ENCODE measurements at places on chromosomes 5 and 9. TPM values are rescaled to one million over a fixed set of nuclear protein-coding genes. Genes with fewer than 3 reads are reported as not detected.

GRCh38 chr9:122939601-122940000, 1.2 kb upstream of the RABGAP1 start:
- DNase-seq = no peak

DNA sequence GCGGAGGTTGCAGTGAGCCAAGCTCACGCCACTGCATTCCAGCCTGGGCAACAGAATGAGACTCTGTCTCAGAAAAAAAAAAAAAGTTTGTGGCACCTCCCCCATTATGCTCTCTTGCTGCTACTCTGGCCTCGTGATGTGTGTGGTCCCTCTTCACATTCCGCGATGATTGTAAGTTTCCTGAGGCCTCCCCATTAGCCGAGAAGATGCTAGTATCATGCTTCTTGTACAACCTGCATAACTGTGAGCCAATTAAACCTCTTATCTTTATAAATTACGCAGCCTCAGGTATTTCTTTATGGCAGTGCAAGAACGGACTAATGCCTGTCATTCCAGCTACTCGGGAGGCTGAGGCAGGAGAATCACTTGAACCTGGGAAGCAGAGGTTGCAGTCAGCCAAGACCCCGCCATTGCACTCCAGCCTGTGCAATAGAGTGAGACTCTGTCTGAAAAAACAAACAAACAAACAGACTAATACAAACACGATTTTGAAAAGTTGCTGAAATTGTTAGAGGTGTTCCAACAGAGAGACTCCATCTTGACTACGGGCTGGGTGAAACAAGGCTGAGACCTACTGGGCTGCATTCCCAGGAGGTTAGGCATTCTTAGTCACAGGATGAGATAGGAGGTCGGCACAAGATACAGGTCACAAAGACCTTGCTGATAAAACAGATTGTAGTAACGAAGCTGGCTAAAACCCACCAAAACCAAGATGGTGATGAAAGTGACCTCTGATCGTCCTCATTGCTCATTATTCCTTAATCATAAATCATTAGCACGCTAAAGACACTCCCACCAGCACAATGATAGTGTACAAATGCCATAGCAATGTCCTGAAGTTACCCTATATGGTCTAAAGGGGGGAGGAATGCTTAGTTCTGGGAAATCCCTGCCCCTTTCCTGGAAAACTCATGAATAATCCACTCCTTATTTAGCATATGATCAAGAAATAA, 8.3 kb upstream of the AFF4 start:
- DNase-seq = no peak

DNA sequence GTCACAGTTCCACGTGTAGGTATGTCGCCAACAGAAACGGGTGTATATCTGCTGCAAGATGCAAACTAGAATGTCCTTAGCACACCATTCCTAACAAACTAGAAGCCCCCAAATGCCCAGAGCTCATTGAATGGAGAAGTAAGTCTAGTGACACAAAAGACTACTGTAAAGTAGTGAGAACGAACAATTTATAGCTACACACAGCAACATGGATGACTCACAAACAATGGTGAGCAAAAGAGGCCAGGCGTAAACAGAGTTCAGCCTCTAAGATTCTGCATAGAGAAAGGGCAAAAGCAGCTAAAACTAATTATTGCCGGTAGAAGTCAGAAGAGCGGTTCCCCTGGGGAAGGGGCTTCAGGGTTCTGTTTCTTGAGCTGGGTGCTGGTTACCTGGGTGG, 74.7 kb downstream of the AMBP start:
- DNase-seq = no peak

C5orf63 gene
- 2.8 TPM for total RNA-seq

DNA sequence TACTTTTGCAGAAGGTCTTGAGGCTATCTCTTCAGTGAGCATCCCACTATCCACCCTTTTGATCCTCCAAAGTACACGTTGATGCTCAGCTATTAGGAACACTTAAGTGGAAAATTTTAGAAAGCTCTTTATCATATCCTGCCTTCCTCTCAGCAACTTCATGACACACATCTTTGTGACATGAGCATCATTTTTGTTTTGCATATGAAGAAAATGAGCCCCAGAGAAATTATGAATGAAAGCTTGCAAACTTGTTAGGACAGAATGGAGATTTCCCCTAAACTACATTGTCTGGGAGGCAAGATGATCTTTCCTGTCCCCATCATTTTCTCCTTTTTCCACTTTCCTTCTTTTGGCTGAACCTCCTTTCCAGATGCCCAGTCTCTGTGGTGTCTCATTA, 239.4 kb upstream of the PIK3R1 start:
- DNase-seq = no peak

COL27A1 gene
- 1.5 TPM for total RNA-seq

BTNL9 gene
- total RNA-seq = 23.5 TPM

GLRA1 gene
- not detected for total RNA-seq

DNA sequence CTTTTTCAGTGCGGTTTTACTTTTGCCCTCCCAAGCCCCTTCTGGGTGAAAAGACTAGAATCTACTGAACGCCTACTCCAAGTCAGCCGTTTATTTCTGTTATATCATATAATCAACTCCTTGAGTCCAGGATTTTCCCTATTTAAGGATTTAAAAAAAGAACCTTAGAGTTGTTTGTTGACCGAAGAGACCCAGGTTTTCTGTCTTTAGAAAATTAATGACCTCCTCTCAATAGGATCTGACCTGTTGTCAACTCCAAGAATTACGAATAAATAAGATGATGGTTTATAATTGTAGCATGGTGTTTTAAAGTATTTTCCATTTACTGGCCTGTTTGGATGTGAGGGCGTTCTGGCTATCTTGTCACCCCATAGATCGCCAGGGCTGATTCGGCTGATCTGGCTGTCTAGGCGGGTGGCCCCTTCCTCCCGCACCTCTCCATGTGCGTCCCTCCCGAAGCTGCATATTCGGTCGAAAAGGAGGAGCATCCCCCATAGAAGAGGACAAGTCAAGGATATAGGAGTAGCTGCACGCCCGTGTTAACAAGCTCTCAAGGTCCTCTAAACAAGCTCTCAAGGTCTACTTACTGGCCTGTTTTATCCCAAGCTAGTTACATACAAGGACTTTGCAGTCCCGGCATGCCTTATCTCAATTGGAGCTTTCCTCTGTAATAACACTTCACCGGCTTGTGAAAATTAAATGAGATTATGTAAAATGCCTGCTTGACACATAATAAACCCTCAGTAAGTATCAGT, 1.1 kb upstream of the UBAP2 start:
- no peak for DNase-seq

DNA sequence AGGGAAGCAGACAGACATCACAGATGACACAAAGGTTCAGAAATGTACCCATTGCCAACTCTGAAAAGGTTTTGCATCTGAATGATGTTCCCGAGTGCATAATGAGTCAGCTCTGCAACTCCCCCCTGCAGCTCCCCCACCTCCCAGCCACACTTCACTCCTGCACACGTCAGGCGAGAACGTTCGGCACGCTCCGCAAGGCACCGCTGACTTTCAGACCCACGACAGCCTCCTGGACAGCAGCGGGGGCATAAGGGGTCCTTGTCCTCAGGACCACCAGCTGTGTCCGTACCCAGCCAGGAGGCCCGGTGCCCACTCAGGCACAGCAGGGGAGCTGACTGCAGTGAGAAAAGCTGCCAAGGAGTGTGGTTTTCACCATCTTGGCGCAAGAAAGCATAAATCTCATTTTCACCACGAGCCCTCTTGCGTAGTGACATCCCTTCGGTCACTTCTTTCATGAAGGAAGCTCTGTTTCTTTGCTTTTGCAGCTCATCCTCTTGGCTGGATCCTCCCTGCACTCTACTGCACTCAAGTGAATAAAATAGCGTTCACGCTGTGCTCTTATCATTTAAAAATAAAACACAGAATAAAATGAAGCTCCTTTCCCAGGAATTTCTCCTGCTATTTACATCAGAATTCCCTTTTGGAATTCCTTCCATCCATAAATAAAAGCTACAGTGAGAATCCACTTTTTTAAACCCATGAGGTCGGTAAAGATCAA, 9.9 kb downstream of the GFPT2 start:
- no peak for DNase-seq

GRCh38 chr9:89677702-89678395, 73.0 kb downstream of the GADD45G start:
- DNase-seq = no peak

DNA sequence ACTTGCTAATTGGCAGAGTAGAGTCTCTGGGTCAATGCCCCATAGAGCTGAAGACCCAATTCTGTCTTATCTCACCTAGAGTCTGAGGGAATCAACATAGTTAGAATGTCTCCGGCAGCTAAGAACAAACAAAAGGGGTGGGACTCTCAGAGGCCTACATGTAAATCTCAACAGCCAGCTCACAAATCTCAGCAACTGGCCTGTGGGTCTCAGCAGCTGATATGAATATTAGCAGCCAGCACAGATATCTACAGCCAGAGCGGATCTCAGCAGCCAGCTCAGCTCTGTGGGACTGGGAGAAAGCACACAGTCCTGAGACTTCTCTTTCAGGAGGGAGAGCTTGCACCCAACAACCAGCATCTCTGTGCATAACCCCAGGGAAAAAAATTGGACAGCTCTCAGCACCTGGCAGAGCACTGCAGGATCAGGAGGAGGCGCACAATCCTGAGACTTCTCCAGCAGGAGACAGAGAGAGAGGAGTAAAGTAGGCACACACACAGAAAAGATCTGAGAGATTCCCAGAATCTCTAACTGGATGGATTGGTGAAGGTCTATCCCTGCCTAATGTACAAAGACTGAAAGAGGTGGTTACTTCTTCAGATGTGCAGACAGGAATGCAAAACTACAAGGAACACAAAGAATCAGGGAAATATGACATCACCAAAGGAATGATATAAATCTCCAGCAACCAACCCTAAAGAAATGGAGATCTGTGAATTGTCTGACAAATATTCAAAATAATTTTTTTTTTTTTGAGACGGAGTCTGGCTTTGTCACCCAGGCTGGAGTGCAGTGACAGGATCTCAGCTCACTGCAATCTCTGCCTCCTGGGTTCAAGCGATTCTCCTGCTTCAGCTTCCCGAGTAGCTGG, 29.2 kb downstream of the KLF4 start:
- no peak for DNase-seq

GRCh38 chr9:16356196-16356765, 514.2 kb downstream of the BNC2 start:
- peak; percentile 48 for DNase-seq

GRCh38 chr5:176184608-176185132, 53.6 kb upstream of the SIMC1 start:
- no peak for DNase-seq

CDC37L1 gene
- total RNA-seq = 44.9 TPM

DNA sequence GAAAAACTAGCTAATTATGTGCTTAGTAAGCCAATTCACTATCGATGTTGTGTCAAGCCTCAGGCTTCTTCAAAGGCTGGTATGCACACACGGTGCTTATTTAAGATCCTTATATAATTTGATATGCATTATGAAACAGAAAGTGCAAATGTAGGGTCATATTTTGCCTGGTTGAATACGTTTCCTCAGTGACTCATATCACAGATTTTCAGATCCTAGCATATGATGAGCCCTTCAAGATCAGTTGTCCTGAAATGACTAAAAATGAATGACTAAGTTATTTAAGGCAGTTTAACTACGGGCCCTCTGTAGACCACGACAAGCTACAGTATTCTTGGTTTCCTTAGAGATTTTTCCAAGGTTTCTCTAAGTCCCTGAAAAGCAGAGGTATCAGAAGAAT, 778.3 kb downstream of the PRELID2 start:
- DNase-seq = no peak

- DNase-seq = no peak
Observed at GRCh38 chr5:54457094-54457862, 1.8 kb downstream of the HSPB3 start.

GRCh38 chr9:130561056-130561455, 18.3 kb upstream of the FUBP3 start:
- no peak for DNase-seq

FRMPD1 gene
- 0.31 TPM for total RNA-seq

- DNase-seq = no peak
Observed at GRCh38 chr5:59065554-59065953, 482.7 kb downstream of the RAB3C start.

LPAR1 gene
- total RNA-seq = 20.2 TPM

DNA sequence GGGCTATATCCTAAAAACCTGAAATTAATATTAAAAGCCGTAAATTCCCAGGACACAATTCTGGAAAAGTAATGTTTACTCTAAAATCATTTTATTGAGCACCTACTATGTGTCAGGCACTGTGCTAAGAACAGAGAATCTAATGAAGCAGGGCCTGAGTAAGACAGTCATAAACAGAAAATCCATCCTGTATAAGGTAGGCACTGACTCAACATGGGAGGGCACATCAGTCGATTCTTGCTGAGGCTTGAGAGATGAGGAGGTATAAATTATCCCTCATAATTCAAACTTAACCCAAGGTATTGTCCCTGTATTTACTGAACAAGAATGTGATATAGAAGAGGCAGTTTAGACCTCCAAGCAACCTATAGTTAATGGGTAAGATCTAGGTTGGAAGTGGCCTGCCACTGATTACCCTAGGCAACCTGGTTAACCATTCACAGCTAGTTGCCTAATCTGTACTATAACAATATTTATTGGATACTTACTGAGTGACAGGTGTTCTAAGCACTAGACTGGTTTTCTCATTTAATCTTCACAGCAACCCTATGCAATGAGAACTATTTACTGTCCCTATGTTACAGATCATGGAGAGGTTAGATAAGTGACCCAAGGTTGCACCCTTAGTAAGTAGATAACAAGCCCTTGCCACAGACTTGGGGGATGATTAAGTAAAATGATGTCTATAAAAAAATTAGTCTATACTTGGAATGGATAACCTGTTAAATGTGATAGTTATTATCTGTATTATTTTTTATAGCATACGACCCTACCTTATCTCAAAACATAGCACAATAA, 317.7 kb downstream of the PDE4D start:
- DNase-seq = no peak

NR4A3 gene
- total RNA-seq = 19.9 TPM

DNA sequence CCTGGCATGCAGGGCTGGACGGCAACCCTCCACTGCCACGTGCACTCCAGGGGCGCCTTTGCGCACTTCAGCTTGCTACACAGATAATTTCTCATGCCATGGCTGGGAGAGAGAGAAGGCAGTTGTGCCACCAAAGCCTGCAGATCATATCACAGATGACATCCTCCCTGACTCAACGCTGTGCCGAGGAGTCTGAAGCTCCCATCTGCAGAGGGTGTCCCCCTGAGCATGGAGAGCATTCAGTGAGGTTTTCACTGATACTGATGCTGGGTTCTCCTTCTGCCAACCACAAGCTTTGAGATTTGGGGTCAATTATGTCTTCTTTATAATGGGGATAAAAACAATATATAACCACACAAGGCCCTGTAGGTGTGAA, 607.4 kb upstream of the ADAMTS16 start:
- DNase-seq = no peak
